ENCODE measurements at places on chromosomes 7 and 10. TPM values are rescaled to one million over a fixed set of nuclear protein-coding genes. Genes with fewer than 3 reads are reported as not detected.

DNA sequence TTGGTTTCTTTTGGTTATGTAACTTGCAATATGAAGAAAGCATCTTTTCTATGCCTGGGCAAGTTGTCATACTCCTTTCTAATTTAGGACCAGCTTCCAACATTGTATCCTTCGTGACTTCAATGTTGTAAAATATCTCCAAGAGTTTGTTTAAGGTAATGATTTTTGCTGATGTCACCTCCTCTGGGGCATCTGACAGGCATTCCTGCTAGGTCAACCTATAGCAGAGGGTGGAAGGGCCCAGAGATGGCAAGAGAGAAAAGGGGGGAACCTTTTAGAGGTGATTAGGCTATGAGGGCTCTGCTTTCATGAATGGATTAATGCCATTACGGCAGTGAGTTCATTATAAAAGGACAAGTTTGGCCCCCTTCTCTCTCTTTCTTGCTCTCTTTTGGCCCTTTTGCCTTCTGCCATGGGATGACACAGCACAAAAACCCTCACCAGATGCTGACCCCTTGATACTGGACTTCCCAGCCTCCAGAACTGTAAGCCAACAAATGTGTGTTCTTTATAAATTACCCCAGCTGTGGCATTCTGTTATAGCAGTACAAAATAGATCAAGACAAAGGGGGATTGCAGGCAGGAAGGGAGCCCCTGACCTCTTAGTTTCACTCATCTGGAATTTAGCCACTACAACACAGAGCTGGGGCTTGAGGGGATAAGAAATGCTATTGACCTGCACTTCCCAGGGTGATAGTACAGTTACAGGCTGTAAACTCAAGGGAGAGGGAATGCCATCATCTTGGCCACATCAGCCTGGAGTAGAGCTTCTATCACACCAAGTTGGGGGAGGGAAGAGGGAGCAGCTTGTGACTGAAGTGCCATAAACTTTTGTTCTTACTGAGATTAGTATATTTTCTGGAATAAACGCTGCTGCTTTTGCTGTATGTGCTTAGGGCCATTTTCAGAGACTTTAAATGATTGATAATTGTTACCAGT is 195.9 kb downstream of the CFTR start:
- H3K4me3 ChIP-seq: no peak overlapping the region
- no peaks in the 10 kb centered on the region for H3K36me3 ChIP-seq
- no peaks in the 10 kb centered on the region for H3K4me1 ChIP-seq
- no peak overlapping the region for H3K27ac ChIP-seq
- peak; percentile 17 for DNase-seq

DNA sequence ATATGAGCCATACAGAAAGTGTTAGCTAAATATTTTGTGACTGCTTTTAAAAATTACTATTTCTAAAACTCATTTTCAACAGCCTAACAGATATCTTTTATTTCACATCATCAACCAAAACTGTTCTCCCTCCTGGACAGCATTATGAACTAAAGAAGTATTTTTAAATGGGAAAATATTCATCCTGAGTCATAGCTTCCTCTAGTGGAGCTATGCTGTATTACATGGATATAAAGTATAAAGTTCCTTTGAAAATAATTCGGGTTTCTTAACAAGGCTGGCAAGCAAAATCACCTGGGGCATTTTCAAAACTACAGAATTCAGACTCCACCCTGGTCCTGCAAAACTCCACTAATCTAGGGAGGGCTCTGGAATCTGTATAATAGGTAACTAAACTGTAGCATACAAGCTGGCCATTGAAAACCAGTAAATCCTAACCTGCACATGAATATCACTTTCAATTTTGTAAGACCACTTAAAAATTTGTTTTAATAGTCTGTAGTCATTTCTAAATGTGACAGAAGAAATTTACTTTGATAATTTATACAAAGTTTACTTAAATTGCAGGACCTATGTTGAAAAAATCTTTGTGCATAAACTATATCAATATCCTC is 53.5 kb downstream of the SCIN start:
- no peaks in the 10 kb centered on the region for H3K27me3 ChIP-seq
- peak; percentile 43 for DNase-seq
- no peak overlapping the region for H3K27ac ChIP-seq
- no peaks in the 10 kb centered on the region for H3K36me3 ChIP-seq

DNA sequence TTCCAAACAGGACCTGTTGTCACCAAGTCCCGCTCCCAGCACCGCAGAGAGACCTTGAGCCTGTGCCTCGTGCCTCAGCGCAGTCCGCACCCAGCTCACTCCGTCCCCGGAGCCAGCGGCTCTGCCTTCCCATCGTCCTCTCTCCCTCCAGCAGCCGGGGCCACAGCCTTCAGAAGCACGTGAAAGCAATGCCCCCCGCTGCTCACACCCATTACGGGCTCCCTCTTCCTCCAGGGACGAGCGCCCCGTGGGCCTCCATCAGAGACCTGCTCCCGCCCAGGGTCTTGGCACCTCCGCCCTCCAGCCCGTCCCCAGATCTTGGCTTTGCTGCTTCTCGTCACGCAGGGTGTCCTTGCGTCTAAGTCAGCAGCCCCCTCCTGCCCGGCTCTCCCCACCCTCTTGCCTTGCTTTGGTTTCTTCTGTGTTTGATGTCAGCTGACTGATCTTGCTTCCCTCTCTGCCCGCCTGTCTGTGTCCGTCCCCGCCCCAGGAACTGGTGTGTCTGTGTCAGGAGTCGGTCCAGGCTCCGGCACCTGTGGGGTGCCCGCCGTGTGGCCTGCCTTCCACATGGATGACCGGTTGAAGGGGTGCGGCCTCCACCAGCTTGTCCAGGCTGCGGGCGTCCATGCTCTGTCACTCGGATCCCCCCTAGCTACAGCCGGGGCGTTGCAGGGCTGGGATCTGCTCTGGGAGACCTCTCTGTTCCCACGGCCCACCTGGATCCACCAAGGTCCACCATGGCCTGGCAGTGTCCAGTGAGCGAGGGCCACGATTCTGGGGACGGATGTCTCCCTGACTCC is 61.9 kb downstream of the FOXL3 start:
- H3K27me3 ChIP-seq: no peaks in the 10 kb centered on the region
- no peak overlapping the region for H3K4me3 ChIP-seq
- no peak for DNase-seq
- no peak overlapping the region for H3K27ac ChIP-seq

Gene TMEM176A
- polyA plus RNA-seq: 25.4 TPM

All from lung (tissue), 17 donors.